ENCODE measurements at places on chromosomes 13 and 19. TPM values are rescaled to one million over a fixed set of nuclear protein-coding genes. Genes with fewer than 3 reads are reported as not detected.

The PLPP2 gene
- total RNA-seq: 2.5 TPM

The RAB8A gene
- 41.3 TPM for total RNA-seq

The HS6ST3 gene
- 0.60 TPM for total RNA-seq

The PRR19 gene
- 0.30 TPM for total RNA-seq

The PEX11G gene
- 6.9 TPM for total RNA-seq

Measured in tibial nerve (tissue), 4 donors.